ENCODE measurements at places on chromosomes 11 and 22.

DNA sequence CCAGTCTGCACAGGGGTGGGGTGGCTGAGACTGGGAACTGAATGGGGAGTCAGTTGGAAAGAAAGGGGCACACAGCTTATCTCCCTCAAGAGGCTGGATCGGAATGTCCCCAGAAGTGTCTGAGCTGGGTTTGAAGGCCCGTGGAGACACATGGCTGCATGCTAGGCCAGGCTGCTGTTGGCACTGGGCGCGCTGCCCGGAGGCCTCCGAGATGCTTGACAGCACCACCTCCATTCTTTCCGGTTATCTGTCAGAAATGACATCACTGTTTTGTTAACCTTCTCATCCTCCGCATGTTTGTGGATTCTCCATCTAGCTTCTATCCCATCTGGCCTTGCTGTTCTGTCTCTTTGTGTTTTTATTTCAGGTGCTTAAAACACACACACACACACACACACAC is 85.5 kb downstream of the APIP start:
- no peak for ATAC-seq
- no peaks in the 10 kb centered on the region for H3K4me1 ChIP-seq
- no peak overlapping the region for H3K4me3 ChIP-seq
- no peak overlapping the region for H3K27ac ChIP-seq
- H3K27me3 ChIP-seq: peaks cover 4% of the 10 kb centered on the region

- H3K27ac ChIP-seq: no peak overlapping the region
- no peaks in the 10 kb centered on the region for H3K36me3 ChIP-seq
- peaks cover 44% of the 10 kb centered on the region for H3K27me3 ChIP-seq
- no peak for ATAC-seq
Measured at GRCh38 chr11:69922596-69923111, 103.4 kb upstream of the FGF3 start.

DNA sequence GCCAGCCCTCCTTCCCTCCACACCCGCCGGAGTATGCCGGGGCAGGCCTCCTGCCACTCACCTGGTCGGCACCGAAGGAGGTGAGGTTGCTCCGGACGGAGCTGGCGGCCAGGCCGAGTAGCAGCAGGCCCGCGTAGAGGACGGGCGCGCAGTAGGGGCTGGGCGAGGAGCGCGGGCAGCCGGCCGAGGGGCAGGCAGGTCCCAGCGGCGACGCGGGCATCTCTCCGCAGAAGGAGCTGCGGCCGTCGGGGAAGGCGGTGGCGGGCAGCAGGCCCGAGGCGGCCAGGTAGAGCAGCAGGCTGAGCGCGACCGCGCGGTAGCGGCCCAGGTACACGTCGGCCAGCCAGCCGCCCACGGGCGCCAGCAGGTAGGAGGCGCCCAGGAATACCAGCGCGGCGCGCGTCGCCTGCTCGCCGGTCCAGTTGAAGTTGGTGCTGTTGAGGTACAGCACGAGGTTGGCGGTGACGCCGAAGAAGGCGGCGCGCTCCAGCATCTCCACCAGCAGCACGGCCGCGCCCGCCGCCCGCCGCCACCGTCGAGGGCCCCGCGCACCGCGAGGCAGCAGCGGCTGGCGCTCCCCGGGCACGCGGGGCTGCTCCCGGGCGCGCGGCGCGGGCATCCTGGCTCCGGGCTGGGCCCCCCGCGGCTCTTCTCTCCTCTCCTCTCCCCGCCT is 907 bp downstream of the SLC15A3 start:
- H3K4me3 ChIP-seq: peak overlapping the region; percentile 71
- peak; percentile 54 for ATAC-seq

DNA sequence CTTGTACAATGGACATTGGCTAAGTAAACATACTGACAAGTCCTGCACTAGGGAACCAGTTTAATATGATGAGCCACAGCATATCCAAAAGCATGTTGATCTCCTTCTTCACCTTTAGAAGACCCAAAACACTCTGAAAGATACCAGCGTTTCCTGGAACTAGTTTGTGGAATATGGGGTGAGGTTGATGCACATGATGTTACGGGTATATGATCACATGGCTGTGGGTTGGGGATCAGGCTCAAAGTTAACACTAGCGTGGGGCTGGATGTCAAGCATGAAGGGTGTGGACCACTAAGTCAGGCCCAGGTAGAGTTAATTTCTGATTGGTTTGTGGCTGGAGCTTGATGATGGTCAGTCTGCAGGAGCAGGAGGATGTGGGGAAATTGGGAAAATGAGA is 9.0 kb downstream of the IGLL5 start:
- H3K4me3 ChIP-seq: no peak overlapping the region
- peaks cover 17% of the 10 kb centered on the region for H3K27me3 ChIP-seq
- no peak overlapping the region for H3K27ac ChIP-seq
- ATAC-seq: no peak

DNA sequence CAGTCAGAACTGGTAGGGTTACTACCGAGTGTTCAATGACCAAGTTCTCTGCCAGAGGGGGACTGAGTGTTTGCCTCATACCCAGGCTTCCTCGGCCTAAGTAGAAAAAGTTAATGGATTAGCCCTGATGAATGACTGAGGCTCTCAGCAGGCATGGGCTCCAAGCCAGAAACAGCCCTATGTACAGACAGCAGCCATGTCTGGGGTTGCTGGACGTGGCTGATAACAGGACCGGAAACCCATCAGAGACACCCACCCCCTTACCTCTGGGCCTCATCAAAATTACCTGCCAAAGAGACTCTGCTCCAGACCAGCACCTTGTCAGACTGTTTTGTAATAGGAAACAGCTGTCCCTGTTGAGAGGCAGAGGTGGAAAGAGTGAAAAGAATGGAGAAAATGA is 351.4 kb downstream of the ETS1 start:
- H3K27ac ChIP-seq: peak overlapping the region; percentile 20
- ATAC-seq: no peak
- H3K4me1 ChIP-seq: peaks cover 33% of the 10 kb centered on the region
- H3K36me3 ChIP-seq: peaks cover 13% of the 10 kb centered on the region
- H3K27me3 ChIP-seq: no peaks in the 10 kb centered on the region

GRCh38 chr11:23288003-23288783 is 427.9 kb upstream of the CCDC179 start:
- H3K27me3 ChIP-seq: no peaks in the 10 kb centered on the region
- no peaks in the 10 kb centered on the region for H3K36me3 ChIP-seq
- no peak for ATAC-seq
- no peak overlapping the region for H3K4me3 ChIP-seq
- no peak overlapping the region for H3K27ac ChIP-seq
- H3K4me1 ChIP-seq: no peaks in the 10 kb centered on the region

DNA sequence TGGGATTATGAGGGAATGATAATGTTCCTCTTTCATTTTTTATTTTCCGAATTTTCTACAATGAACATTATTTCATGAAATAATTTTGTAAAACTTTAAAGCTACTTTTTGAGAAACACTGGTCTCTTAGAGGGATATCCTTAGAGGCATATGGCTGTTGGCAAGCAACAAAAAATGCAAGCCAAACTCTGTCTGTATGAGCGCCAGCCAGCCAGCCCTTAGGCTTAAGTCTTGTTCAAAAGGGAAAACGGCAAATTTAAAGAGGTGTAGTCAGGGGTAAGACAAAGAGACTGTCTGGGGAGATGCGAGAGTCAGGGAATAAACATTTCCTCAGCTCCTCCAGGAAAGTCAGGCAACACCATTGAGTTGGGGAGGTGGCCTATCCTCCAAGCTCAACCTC is 22.5 kb downstream of the ASCC2 start:
- no peak overlapping the region for H3K4me3 ChIP-seq
- H3K27ac ChIP-seq: peak overlapping the region; percentile 34
- no peak for ATAC-seq
- H3K4me1 ChIP-seq: no peaks in the 10 kb centered on the region

DNA sequence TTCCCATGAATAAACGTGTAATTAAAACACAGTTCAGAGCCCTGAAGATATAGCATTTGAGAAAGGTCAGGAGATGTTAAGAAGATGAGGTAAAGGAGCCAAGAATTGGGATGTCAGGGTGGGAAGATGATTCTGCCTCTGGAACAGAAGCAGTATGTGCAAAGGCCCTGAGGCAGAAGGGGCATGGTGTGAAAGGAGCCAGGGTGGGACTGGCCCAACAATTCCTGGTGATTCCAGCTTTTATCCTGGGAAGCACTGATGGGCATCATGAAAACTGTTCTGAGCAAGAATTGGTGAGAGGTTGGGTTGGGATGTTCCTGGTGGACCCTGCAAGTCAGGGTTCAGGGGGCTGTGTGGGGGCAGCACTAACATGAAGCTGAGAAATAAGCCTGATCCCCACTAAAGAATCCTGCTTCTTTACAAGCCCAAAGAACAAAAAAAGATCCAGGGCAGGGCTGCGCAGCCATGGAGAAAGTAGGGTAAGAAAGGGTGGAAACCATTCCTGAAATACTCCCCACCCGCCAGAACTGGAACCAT is 2.5 kb upstream of the FXYD6 start:
- H3K36me3 ChIP-seq: no peaks in the 10 kb centered on the region
- H3K4me3 ChIP-seq: no peak overlapping the region
- peaks cover 46% of the 10 kb centered on the region for H3K27me3 ChIP-seq
- H3K4me1 ChIP-seq: peaks cover 11% of the 10 kb centered on the region

DNA sequence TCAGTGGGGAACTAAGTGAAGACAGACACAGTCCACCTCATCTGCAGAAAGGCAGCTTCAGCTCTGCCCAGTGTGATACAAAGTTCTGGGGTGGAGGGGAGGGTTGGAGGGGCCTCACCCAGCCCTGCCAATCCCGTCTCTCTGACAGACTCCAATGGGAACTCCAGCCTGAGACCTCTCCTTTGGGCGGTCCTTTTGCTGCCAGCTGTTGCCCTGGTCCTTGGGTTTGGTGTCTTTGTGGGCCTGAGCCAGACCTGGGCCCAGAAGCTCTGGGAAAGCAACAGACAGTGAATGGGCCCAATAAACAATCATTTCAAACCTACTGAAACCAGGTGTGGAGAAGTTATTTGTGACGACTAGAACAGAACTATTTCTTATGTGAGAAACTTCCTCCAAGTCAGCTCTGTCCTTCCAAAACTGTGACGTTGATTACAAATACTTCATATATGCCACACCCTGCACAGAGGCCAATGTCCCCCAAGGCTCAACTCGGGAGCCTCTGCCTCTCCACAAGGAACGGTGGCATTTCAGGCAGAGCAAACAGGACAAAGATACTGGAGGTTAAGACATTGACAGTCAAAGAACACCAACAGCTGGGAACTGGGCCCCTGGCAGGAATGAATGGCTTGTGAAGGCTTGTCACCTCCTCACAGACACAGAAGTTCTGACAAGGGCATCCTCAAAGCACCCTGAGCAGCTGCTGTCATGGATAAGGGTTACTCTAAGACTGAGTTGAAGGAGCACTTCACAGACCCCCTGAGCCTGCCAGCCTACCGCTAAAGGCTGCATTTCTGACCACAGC is 8.2 kb downstream of the ZP1 start:
- H3K27me3 ChIP-seq: no peaks in the 10 kb centered on the region
- peaks cover 36% of the 10 kb centered on the region for H3K36me3 ChIP-seq
- ATAC-seq: no peak
- no peak overlapping the region for H3K27ac ChIP-seq

DNA sequence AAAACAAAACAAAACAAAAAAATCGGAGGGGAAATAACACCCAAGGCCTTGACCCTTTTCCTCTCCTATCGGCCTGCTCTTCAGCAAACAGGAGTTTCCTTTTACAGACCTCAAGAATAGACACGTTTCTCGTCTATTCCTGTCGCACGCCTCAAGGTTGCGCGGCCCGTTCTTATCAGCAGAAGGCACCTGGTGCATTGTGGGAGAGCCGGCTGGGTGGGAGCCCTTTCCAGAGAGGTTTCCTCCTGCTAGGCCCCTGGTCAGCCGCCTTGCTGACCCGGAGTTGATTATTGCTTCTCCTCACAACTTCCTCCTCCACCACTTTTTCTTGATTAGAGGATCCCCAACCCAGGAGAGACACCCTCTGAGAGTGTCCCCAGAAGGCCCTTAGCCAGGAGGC is 497.3 kb downstream of the MIAT start:
- no peak for ATAC-seq
- no peaks in the 10 kb centered on the region for H3K36me3 ChIP-seq
- H3K27me3 ChIP-seq: peaks cover 41% of the 10 kb centered on the region
- H3K4me3 ChIP-seq: no peak overlapping the region
